ENCODE measurements at places on chromosomes 3 and 15. TPM values are rescaled to one million over a fixed set of nuclear protein-coding genes. Genes with fewer than 3 reads are reported as not detected.

DNA sequence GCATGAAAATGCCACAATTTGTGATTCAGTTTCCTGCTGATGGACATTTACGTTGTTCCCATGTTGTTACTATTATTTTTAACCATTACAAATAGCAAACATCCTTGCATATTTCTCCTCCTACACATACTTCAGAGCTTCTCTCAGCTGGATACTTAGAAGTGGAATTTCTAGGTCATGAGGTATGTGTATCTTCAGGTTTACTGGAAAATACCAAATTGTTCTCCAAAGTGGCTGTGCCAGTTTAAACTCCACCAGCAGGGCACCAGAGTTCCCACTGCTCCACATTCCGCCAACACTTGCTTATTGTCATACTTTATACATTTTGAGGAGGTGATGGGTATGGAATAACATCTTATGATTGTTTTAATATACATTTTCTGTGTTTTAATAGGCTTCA is 45.7 kb downstream of the PRR23E start:
- no peak overlapping the region for H3K4me3 ChIP-seq
- no peak overlapping the region for H3K27ac ChIP-seq
- H3K4me1 ChIP-seq: no peaks in the 10 kb centered on the region
- no peak for DNase-seq
- no peaks in the 10 kb centered on the region for H3K36me3 ChIP-seq

- H3K27ac ChIP-seq: no peak overlapping the region
- H3K4me1 ChIP-seq: peaks cover 2% of the 10 kb centered on the region
- no peaks in the 10 kb centered on the region for H3K36me3 ChIP-seq
- DNase-seq: no peak
- H3K4me3 ChIP-seq: no peak overlapping the region
These were observed 90.9 kb downstream of the RAP2B start for GRCh38 chr3:153252963-153253362.

Gene GOLGA8T
- total RNA-seq: not detected

Gene SLC2A2
- total RNA-seq: 123 TPM
